ENCODE measurements at places on chromosomes 1 and 21. TPM values are rescaled to one million over a fixed set of nuclear protein-coding genes. Genes with fewer than 3 reads are reported as not detected.

DNA sequence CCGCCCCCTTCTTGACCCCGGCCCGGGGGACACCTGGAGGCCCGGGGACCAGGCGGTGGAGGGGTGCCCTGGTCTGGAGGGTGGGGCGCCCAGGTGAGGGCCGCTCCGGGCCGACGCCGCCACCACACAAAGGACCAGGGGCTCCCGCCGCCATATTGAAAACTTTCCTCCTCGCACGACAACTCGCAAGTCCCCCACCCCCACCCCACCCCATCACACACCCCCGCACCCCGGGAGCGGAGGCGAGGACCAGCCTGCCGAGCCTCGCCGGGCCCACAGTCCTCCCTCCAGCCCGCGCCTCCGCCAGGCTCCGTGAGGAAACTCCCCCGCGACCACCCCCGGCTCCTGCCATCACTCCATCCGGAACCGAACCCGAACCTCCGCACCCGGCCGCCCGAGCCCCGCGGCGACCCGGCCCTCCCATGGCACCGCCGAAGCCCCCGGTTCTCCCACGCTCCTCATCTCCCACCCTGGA, 733 bp downstream of the KDM5B start:
- peak; percentile 62 for DNase-seq
- peaks cover 62% of the 10 kb centered on the region for H3K4me1 ChIP-seq
- peak overlapping the region; percentile 59 for H3K27ac ChIP-seq
- peaks cover 3% of the 10 kb centered on the region for H3K36me3 ChIP-seq
- H3K4me3 ChIP-seq: peak overlapping the region; percentile 78

DNA sequence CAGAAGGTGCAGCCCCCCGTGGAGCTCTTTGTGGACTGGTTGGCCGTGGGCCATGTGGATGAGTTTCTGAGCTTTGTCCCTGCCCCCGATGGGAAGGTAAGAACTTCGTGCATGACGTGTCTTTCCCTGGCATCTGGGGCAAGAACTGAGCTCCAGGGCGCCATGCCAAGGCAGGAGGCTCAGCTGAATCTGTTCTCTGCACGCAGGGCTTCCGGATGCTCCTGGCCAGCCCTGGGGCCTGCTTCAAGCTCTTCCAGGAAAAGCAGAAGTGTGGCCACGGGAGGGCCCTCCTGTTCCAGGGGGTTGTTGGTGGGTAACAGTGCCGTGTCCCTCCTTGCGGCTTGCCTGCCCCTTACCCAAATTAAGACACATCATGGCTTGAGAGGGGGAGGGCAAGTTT, 27.7 kb downstream of the PADI3 start:
- H3K4me1 ChIP-seq: peaks cover 10% of the 10 kb centered on the region
- no peak for DNase-seq
- peaks cover 17% of the 10 kb centered on the region for H3K27me3 ChIP-seq
- no peaks in the 10 kb centered on the region for H3K36me3 ChIP-seq
- no peak overlapping the region for H3K4me3 ChIP-seq

DNA sequence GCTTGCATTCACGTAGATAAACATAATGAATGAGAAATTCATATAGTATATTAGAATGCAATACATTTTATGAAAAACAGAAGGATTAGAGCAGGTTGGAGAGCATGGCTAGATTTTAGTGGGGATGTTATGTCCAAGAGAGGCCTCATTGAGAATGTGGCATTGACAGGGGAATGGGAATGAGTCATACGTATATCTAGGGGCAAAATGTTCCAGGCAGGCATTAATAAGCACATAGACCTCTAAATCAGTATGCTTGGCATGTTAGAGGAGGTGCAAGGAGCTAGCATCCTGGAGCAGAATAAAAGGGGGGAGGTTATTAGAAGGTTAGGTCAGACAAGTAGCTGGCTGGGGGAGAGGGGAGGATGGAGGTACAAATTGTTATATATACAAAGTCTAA, 93.0 kb downstream of the USH2A start:
- no peak overlapping the region for H3K4me3 ChIP-seq
- H3K27ac ChIP-seq: no peak overlapping the region
- no peaks in the 10 kb centered on the region for H3K27me3 ChIP-seq
- no peaks in the 10 kb centered on the region for H3K4me1 ChIP-seq
- H3K36me3 ChIP-seq: no peaks in the 10 kb centered on the region

DNA sequence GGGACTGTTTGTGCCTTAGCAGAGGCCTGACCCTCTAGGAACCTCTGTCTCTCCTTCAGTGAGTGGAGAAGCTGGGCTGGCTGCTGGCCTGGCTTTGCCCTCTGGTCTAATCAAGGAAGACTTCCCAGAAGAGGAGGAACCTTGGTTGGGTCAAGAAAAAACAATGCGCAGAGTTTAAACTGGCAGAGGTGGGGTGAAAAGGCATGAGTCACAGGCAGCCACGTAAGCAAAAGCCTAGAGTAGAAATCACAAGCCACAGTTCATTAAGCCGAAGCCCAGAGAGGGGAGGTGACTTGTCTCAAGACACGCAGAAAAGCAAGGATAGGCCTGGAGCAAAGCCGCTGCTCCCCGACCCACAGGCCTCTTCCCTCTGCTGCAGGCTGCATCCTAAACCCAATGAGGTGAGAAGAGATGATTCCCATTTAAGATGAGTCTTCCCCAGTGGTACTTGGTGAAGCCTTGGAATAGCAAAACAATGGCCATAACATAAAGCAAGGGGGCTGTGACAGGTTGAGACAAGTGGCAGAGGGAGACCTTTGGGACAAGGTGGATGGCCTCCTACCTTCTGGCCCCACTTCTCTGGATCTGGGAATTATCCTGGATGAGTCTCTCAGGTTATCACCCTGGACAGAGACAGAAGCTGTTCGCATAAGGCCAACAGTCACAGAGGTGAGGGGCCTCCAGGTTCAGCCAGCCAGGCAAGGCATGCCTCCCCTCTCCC, 7.7 kb downstream of the PDZK1IP1 start:
- H3K27me3 ChIP-seq: peaks cover 23% of the 10 kb centered on the region
- H3K27ac ChIP-seq: no peak overlapping the region
- H3K36me3 ChIP-seq: no peaks in the 10 kb centered on the region

DNA sequence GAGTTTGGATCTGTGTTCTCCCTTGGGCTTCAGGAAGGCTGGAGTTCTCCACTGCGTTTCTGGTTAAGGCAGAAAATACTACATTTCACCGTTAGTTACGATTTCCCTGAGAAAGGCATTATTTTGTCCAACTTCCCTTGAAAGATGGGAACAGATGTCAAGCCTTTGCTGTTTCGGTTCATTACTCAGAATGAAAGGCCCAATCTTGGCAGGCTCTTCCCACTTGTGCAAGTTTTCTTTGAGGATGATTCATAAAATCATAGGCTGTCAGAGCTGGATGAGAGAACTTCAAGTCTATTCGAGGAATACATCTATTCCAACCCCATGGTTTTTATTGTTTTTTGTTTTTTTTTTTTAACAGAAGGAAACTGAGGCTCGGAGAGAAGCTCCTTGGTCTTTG, 205.2 kb downstream of the GRIK3 start:
- no peak for DNase-seq
- H3K36me3 ChIP-seq: no peaks in the 10 kb centered on the region
- H3K27ac ChIP-seq: no peak overlapping the region

DNA sequence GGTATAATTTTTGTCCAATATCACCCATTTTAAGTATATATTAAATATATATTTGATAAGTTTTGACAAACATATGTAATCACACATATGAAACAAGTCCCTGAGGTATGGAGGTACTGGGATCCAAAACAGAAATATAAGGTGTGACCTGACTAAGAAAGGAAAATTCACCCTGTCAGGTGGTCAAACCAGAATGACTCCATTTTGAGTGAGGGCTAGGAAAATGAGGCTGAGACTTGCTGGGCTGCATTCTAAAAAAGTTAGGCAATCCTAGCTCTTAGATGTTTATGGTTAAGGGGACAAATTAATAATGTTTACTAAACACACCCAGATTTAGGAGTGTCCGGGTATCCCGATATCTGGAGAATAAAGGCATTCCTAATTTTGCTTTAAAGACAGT, 11.6 kb upstream of the SLC19A2 start:
- no peak for DNase-seq
- H3K36me3 ChIP-seq: no peaks in the 10 kb centered on the region
- H3K27me3 ChIP-seq: no peaks in the 10 kb centered on the region
- peaks cover 12% of the 10 kb centered on the region for H3K4me1 ChIP-seq
- H3K27ac ChIP-seq: no peak overlapping the region

DNA sequence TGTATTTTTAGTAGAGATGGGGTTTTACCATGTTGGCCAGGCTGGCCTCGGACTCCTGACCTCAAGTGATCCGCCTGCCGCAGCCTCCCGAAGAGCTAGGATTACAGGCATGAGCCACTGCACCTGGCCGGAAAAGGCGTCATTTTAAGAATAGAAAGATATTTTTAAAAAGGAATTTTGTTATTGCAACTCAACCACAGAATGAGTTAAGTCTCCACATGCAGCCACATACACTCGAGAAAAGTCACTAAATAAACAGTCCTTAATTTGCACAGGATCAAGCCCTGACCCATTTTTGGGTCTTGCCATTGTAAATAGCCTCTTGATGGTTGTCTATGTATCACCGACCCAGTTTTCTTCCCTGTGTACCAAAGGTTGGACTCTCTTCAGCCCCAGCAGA, 85.5 kb downstream of the FBXO2 start:
- H3K27ac ChIP-seq: no peak overlapping the region
- no peaks in the 10 kb centered on the region for H3K4me1 ChIP-seq
- H3K27me3 ChIP-seq: peaks cover 21% of the 10 kb centered on the region
- no peak overlapping the region for H3K4me3 ChIP-seq
- DNase-seq: no peak
- H3K36me3 ChIP-seq: no peaks in the 10 kb centered on the region

DNA sequence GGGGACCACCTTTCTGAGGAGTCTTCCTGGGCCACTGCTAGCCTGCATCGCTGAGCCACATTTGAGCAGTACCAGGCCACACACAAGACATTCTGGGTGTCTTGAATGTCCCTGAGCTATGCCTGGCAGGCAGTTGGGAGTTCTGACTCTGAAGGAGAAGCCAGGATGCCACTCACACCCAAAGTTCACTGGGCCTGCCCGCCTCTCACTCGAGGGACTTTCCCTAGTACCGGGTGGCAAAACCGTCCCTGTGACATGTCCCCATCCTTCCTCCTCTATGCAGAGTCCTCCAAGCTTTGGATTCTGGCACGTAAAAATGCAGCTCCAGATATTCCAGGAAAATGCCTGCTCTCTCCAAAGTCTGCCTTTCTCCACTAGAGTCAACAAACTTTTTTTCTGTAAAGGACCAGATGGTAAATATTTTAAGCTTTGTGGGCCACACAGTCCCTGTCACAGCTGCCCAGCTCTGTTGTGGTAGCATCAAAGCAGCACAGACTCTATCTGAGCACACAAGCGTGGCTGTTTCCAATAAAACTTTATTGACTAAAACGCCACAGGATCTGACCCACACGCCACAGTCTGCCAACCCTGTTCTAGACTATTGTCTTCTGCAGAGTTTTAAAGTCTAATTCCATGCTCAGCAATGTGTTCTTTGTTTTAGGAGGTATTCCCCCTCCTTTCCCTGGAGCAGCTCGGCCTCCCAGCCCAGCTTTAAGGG, 19.2 kb upstream of the GUCA2B start:
- DNase-seq: no peak
- H3K4me1 ChIP-seq: no peaks in the 10 kb centered on the region
- no peaks in the 10 kb centered on the region for H3K36me3 ChIP-seq
- H3K4me3 ChIP-seq: no peak overlapping the region
- H3K27me3 ChIP-seq: peaks cover 5% of the 10 kb centered on the region

DNA sequence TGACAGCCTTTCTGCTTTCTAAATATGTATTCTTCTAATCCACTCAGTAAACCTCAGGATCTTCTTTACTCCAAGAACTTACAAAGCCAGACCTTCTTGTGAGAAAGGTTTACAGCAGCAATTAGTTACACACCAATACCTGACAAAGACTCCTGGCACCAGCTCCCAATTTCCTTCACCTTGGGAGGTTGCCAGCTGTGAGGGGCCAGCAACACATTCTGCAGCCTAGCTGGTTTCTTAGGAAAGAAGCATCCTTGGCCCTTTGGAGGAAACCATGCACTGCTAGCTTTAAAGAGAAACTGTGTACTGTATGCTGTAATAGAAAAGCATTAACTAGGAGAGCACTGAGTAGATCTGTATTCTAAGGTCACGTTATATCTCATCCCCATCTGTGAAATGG, 10.8 kb downstream of the FYB2 start:
- no peak for DNase-seq
- no peak overlapping the region for H3K4me3 ChIP-seq
- no peak overlapping the region for H3K27ac ChIP-seq
- no peaks in the 10 kb centered on the region for H3K4me1 ChIP-seq
- peaks cover 2% of the 10 kb centered on the region for H3K27me3 ChIP-seq

DNA sequence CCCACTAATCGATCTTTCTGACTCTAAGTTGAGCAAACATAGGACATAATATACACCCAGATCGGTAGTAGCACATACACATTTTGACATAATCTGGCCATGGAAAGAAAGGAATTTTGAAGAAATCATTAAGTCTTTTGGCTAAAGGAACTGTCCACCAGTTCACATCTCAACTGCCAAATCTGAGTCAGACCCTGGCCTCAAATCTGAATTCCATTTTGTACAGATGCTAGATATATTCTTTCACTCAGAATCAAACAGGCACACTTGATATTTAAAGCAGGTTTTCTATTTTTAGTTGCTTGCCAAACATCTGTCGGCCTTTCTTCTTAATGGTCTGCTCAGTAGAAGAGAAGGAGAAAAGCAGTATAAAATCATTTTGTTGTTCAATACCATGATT, 281.8 kb downstream of the BARHL2 start:
- H3K4me1 ChIP-seq: no peaks in the 10 kb centered on the region
- no peak overlapping the region for H3K27ac ChIP-seq
- no peaks in the 10 kb centered on the region for H3K36me3 ChIP-seq
- no peak overlapping the region for H3K4me3 ChIP-seq
- DNase-seq: no peak

GRCh38 chr1:183841950-183842794, 37.3 kb downstream of the RGL1 start:
- no peaks in the 10 kb centered on the region for H3K27me3 ChIP-seq
- H3K36me3 ChIP-seq: peaks cover 1% of the 10 kb centered on the region
- H3K4me1 ChIP-seq: peaks cover 32% of the 10 kb centered on the region
- H3K4me3 ChIP-seq: peak overlapping the region; percentile 40

The CD164L2 gene
- total RNA-seq: not detected

GRCh38 chr1:85824066-85824840, 116.0 kb upstream of the ZNHIT6 start:
- no peak overlapping the region for H3K4me3 ChIP-seq
- H3K36me3 ChIP-seq: no peaks in the 10 kb centered on the region
- H3K27ac ChIP-seq: no peak overlapping the region
- no peaks in the 10 kb centered on the region for H3K4me1 ChIP-seq
- DNase-seq: no peak

GRCh38 chr1:3914911-3915310, 14.8 kb upstream of the C1orf174 start:
- H3K27ac ChIP-seq: no peak overlapping the region
- H3K4me3 ChIP-seq: no peak overlapping the region
- no peak for DNase-seq

- no peak overlapping the region for H3K4me3 ChIP-seq
- no peak for DNase-seq
- H3K27ac ChIP-seq: no peak overlapping the region
Measured at GRCh38 chr1:21284206-21285054, 5.8 kb downstream of the ECE1 start.

- H3K4me3 ChIP-seq: no peak overlapping the region
- no peak overlapping the region for H3K27ac ChIP-seq
- H3K36me3 ChIP-seq: no peaks in the 10 kb centered on the region
- no peak for DNase-seq
Measured at GRCh38 chr21:14313300-14313699, 69.6 kb downstream of the HSPA13 start.

- H3K36me3 ChIP-seq: no peaks in the 10 kb centered on the region
- no peak for DNase-seq
- H3K4me3 ChIP-seq: no peak overlapping the region
Measured at GRCh38 chr1:159866066-159866465, 3.6 kb upstream of the VSIG8 start.

- no peak overlapping the region for H3K27ac ChIP-seq
- H3K4me1 ChIP-seq: no peaks in the 10 kb centered on the region
- DNase-seq: no peak
- no peaks in the 10 kb centered on the region for H3K36me3 ChIP-seq
- no peak overlapping the region for H3K4me3 ChIP-seq
Measured at GRCh38 chr1:33560680-33561079, 88.2 kb downstream of the ZSCAN20 start.

The RGS8 gene
- not detected for total RNA-seq

All from activated CD8-positive, alpha-beta memory T cell treated with anti-CD3 and anti-CD28 coated beads, Interleukin-2, amount 10 ng/mL, durations not matched to agents 7 days and 5 days (primary cell).